ENCODE measurements at places on chromosomes 6 and 20.
A peak's percentile ranks its signal among the peaks of the same experiment; 100 is the strongest.

DNA sequence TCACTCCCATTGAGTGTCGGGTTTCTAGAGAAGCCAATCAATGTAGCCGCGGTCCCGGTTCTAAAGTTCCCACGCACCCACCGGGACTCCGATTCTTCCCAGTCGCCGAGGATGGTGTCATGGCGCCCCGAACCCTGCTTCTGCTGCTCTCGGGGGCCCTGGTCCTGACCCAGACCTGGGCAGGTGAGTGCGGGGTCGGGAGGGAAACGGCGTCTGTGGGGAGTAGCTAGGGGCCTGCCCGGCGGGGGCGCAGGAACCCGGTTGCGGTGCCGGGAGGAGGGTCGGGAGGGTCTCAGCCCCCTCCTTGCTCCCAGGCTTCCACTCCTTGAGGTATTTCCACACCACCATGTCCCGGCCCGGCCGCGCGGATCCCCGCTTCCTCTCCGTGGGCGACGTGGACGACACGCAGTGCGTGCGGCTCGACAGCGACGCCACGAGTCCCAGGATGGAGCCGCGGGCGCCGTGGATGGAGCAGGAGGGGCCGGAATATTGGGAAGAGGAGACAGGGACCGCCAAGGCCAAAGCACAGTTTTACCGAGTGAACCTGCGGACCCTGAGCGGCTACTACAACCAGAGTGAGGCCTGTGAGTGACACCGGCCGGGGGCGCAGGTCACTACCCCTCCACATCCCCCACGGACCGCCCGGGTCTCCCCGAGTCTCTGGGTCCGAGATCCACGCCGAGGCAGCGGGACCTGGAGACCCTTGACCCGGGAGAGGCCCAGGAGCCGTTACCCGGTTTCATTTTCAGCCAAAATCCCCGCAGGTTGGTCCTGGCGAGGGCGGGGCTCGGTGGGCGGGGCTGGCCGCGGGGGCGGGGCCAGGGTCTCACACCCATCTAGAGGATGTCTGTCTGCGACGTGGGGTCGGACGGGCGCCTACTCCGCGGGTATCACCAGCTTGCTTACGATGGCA, 35.2 kb upstream of the HLA-G start:
- DNase-seq = peak; percentile 48

DNA sequence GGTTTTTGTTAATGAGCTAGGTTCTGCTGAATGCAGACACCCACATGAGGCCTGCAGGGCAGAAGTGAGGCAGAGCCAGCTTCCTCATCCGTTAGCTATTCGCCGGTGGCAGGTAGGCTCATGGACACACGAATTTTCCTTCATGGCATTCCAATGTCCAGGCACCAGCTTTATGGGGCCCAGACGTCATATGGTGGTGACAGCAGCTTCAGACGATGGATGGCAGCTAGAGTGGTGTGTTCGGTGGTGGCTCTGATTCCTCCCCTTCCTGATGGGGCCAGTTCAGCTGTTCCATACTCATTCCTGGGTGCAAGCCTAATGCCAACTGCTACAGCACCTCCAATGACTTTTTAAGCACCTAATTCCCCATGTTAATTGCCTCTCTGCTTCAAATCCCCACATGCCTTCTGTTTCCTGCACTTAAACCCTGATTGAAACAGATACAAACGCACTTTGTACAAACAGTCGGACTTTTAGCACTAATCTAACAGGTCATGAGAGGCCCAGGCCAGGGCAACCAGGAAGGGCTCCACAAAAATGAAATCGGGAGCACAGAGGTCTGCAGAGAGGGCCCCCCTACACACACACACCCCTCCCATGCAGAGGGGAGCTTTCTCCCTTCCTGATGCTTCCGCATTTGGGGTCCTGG, 35.7 kb upstream of the MLN start:
- no peak for DNase-seq

GRCh38 chr20:56769921-56770600, 141.0 kb downstream of the TFAP2C start:
- peak; percentile 27 for DNase-seq

DNA sequence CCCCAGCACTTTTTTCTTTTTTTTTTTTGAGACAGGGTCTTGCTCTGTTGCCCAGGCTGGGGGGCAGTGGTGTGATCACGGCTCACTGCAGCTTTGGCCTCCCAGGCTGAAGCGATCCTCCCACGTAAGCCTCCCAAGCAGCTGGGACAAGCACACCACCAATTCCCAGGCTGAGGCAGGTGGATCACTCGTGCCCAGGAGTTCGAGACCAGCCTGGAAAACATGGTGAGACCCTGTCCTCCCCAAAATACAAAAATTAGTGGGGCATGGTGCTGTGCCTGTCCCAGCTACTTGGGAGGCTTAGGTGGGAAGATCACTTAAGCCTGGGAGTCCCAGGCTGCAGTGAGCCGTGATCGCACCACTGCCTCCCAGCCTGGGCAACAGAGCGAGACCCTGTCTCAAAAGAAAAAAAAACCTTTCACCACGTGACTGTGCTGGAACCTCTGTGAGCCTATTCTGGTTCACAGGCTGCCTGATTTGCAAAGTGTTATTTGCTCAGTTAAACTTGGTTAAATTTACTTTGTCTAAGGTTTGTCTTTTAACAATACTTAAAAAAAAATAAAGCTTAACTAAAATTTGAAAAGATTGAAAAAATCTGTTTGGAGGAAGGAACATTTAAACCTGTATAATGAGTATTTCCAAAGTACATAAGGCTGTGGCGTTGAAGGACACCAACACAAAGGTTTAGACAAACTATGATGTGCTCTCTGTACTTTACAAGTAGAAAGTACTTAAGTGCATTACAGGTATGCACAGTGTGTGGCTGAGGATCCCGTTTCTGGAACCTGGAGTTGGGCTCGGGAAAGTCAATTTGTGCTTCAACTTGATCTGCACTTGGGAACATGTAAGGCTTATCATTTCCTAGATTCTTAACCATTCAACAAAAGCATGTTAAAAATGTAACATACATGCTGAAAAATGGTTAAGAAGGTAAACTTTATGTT, 55.0 kb downstream of the PPP1R3G start:
- DNase-seq = no peak

DNA sequence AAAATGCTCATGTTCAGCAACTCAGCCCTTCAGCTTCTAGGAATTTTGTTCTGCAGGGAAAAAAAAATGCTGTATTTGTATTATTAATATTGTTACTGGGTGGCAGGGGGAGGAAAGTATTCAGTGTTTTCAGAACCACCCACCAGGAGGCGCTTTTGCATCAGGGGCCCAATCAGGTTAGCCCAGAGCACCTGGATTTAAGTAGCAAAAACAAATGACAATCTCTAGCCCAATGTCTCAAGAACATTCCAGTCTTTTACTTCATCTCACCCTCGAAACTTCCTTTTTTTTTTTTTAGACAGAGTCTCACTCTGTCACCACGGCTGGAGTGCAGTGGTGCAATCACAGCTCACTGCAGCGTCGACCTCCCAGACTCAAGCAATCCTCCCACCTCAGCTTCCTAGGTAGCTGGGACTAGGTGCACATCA, 635 bp upstream of the C20orf203 start:
- DNase-seq = peak; percentile 44

DNA sequence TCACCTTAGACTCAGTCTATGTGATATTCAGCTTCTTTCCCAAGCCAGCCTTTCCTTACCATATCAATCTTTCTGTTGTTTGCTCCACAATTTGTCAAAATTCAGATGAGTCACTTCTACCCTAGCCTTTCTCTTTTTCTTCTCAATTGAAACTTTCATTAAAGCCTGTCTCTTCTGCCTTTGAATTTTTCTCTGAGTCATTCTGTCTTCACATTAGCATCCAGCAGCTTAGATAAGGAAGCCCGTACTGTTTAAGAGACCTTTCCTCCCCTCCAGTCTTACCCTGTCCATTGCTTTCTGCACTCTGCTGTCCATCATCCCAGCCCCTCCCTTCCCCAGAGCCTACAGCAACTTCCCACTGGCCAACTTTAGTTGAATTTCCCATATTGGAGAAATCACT, 34.9 kb upstream of the RALGAPA2 start:
- DNase-seq = no peak

DNA sequence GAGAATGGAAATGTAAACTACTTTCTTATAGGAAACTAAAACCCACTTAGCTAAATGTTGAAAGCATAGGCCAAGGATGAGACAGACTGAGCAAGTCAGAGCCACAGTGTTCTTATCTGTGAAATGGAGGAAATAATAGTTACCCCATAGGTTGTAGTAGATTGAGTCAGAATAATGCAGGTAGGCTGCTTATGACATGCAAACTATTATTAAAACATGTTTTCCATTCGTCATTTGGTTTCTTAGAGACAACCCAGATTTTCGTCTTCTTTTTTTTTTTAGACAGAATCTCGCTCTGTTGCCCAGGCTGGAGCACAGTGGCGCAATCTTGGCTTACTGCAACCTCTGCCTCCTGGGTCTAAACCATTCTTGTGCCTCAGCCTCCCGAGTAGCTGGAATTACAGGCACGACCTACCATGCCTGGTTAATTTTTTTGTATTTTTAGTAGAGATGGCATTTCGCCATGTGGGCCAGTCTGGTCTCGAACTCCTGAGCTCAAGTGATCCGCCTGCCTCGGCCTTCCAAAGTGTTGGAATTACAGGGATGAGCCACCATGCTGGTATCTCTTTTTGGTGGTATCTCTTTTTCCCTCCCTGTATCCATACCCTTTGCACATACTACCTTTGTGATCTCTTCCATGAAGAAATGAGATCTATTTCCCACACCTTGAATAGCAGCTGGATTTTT, 196.5 kb upstream of the ZNF217 start:
- peak; percentile 32 for DNase-seq

DNA sequence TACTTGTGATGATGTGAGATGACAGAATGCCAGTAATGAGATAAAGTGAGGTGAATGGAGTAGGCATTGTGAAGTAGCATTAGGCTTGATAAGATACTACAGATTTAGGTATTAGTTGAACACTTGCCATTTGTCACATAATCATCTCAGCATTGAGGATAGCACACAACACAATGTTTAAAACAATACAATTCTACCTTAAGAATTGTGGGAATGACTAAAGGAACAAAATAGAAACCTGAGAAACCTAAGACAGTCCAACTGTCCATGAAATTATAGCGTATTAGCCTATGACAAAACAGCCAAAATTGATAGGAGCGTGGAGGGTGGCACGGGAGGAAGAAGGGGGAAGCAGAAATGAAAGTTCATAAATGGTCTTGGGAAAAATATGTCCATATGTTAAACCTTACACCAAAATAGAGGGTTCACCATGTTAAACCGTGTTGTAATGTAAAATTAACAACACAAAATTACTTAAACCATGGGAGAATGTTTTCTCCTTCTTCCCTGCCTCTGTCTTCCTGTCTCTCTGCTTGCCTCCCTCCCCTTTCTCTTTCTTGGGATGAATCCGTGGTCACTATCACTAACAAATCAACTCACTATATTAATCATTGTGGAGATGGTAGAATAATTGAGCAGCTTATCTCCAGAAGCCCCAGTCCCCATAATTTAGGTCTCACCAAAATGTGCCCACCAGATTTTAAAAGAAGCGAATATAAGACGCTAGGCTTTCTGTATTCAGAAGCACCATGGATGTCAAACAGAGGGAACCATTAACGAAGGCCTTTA, 33.0 kb upstream of the HFE start:
- DNase-seq = peak; percentile 24

- DNase-seq = peak; percentile 72
These were observed 109.9 kb downstream of the GFRAL start for GRCh38 chr6:55437141-55437540.

DNA sequence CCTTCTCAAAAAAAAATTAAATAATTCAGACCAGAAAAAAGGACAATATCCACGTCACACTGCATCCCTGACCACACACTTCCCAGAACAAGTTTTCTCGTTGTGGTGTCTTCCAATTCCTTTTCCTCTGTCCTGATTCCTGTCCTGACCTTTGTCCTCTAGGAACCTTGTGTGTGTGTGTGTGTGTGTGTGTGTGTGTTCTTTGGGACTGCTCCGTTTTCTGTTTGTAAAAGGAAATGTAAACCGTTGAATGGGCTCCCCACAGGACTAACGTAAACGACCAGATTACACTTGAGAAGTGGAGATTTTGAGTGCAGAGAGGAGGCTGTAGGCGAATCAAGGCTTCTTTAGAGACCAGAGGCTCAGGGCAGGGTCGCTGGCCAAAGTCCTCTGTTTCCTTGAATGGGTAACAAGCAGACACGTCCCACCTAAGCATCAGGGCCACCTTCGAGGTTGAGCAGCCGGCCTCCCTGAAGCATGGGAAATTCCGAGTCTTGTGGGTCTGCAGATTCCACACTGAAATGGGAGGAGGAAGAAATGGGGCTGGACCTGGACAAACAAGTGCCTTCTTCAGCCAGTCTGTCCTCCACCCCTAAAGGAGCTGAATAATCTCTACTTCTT, 7.3 kb downstream of the ZBTB46 start:
- DNase-seq = no peak

DNA sequence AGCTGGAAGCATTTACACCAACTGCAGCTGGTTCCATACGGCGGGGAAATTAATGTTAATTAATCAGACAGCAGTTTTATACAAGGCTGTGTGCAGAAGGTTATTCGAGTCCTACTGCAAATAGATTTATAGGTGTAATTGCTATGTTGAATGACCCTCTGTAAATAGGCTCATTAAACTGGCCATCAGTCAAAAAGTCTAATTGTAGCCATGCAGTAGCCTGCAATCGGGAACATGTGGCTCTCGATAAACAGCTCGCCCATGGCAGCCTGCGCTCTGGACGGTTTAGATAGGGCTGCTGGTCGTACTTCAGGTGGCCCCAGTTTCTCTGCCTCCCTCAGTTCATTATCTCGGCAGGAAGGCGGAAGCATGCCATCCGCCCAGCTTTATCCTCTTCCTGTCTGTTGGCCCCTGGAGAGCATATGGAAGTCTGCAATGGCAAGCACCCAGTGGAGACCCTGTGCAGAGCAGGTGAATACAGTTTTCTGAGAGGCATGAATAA, 143.2 kb downstream of the MBOAT1 start:
- no peak for DNase-seq

DNA sequence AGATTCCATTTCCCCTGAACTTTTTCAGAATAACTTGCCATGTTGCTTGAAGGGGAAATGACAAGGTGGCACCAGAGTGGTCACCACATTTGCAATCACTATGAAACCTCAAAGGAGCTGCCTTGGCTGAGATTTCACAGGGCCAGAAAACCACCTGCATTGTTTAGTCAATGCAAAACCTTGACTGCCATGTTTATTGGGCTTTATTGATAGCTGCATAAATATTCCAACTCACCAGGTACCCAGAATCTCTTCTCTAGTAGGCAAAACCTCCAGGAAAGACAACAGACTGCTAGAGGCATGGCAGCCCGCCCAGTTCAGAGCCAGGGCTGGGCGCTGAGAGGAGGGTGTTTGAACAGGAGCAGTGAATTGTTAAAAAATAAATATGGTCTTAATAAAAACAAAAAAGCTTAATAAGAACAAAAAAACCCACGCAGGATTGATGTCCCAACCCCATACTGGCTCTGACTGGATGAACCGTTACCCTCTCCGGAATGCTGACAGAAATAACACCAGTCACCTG, 375.6 kb downstream of the ZFAND3 start:
- no peak for DNase-seq

Measured in mammary epithelial cell (primary cell).